ENCODE measurements at places on chromosomes 7 and 10.

- no peak for DNase-seq
Observed at GRCh38 chr7:85306115-85306514, 119.3 kb upstream of the SEMA3D start.

- no peak for DNase-seq
Observed at GRCh38 chr7:1851721-1852516, 181.8 kb downstream of the ELFN1 start.

- DNase-seq: no peak
Observed at GRCh38 chr10:114575417-114576131, 82.5 kb downstream of the ABLIM1 start.

GRCh38 chr7:107104801-107105200 lies 60.3 kb downstream of the PRKAR2B start:
- DNase-seq: no peak

DNA sequence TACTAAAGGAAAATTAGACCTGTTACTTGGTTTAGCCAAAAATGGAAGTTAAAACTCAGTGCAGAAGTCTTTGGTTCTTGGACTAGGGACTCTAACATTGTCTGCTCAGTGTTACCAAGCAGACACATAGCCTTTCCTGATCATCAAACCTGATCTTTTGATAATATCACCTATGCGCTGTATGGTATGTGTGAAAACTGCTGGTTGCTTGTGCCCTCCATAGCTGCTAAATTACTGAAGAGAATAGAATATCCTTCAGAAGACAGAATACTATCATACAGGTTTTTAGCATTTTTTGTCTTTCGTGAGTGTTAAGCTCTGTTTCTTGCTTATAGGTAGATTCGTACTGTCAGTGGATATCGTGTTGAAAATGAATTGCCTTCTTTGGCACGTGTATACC lies 68.7 kb downstream of the ST7 start:
- DNase-seq: no peak

- no peak for DNase-seq
Observed at GRCh38 chr7:132614428-132615318, 38.4 kb upstream of the PLXNA4 start.

GRCh38 chr10:11869743-11870460 lies 46.7 kb downstream of the PROSER2 start:
- DNase-seq: no peak

GRCh38 chr7:3649678-3650440 lies 348.8 kb downstream of the SDK1 start:
- no peak for DNase-seq

Data from activated CD4-positive, alpha-beta T cell treated with anti-CD3 and anti-CD28 coated beads for 4 hours (primary cell).